ENCODE measurements at places on chromosomes 4 and X. TPM values are rescaled to one million over a fixed set of nuclear protein-coding genes. Genes with fewer than 3 reads are reported as not detected.

Gene GYG2
- 58.4 TPM for polyA plus RNA-seq

Gene ENPEP
- 5.8 TPM for polyA plus RNA-seq

Gene ARHGAP36
- not detected for polyA plus RNA-seq

Gene TTC29
- 0.45 TPM for polyA plus RNA-seq

Gene SORBS2
- 470 TPM for polyA plus RNA-seq

Gene MYOZ2
- 45.1 TPM for polyA plus RNA-seq

Gene SCML2
- polyA plus RNA-seq: 14.5 TPM

Gene SLC25A53
- polyA plus RNA-seq: 9.5 TPM

Gene CPEB2
- polyA plus RNA-seq: 13.1 TPM

Gene DCAF8L1
- not detected for polyA plus RNA-seq

Gene GRIA2
- not detected for polyA plus RNA-seq

Gene CFAP47
- not detected for polyA plus RNA-seq

Gene GPC4
- polyA plus RNA-seq: 24.8 TPM

Gene GLRB
- polyA plus RNA-seq: 2.6 TPM

Gene FHIP1A
- 0.98 TPM for polyA plus RNA-seq

Gene MSANTD1
- polyA plus RNA-seq: 0.92 TPM

Gene CSAG3
- polyA plus RNA-seq: not detected

Gene FRMPD3
- polyA plus RNA-seq: 0.51 TPM

Gene STIM2
- polyA plus RNA-seq: 35.2 TPM

Gene SLC25A14
- polyA plus RNA-seq: 18.3 TPM

Gene ANOS1
- 17.6 TPM for polyA plus RNA-seq

Gene MAGEA2B
- polyA plus RNA-seq: not detected

Gene SLC2A9
- polyA plus RNA-seq: 1.3 TPM

Gene LNX1
- polyA plus RNA-seq: 2.1 TPM

Gene CCDC120
- 5.4 TPM for polyA plus RNA-seq

Gene HNRNPD
- polyA plus RNA-seq: 451 TPM

Gene PSMD10
- 130 TPM for polyA plus RNA-seq

Gene GRIA3
- polyA plus RNA-seq: 3.3 TPM

Gene PDZD4
- polyA plus RNA-seq: 1.7 TPM

Gene WDR17
- 0.77 TPM for polyA plus RNA-seq

Gene NRK
- not detected for polyA plus RNA-seq

Gene KLF8
- polyA plus RNA-seq: 4.3 TPM

Gene ZBED1
- 21.0 TPM for polyA plus RNA-seq

Gene ARHGAP24
- 5.1 TPM for polyA plus RNA-seq

Gene PCSK1N
- 8.7 TPM for polyA plus RNA-seq

Gene SSX2B
- not detected for polyA plus RNA-seq

Gene ADH1B
- not detected for polyA plus RNA-seq

Gene SH3D19
- 16.2 TPM for polyA plus RNA-seq

Gene NAA10
- polyA plus RNA-seq: 186 TPM

Gene FGF13
- polyA plus RNA-seq: 88.9 TPM

Gene VCX
- not detected for polyA plus RNA-seq

Gene HSFX4
- polyA plus RNA-seq: not detected

Gene ITIH6
- not detected for polyA plus RNA-seq

Gene MAGEA9B
- polyA plus RNA-seq: not detected

Gene ACE2
- polyA plus RNA-seq: 0.45 TPM

Gene CNGA1
- 2.2 TPM for polyA plus RNA-seq

Gene ABCD1
- 14.6 TPM for polyA plus RNA-seq

Gene CXorf65
- not detected for polyA plus RNA-seq

Gene THAP6
- 22.2 TPM for polyA plus RNA-seq

Gene RNF4
- 81.1 TPM for polyA plus RNA-seq

Gene OPRPN
- polyA plus RNA-seq: not detected

Gene PPP1R2C
- polyA plus RNA-seq: not detected

Gene SERTM2
- 11.9 TPM for polyA plus RNA-seq
